ENCODE measurements at places on chromosomes 7 and 10. TPM values are rescaled to one million over a fixed set of nuclear protein-coding genes. Genes with fewer than 3 reads are reported as not detected.

Gene IFIT3
- 2.0 TPM for total RNA-seq

Gene HOXA5
- total RNA-seq = not detected

Gene FOXI2
- total RNA-seq = not detected

Gene CAMK2G
- total RNA-seq = 30.6 TPM

Gene ERVW-1
- not detected for total RNA-seq

Gene SDK1
- 1.6 TPM for total RNA-seq

Gene ZPBP
- total RNA-seq = not detected

Gene SAP25
- 0.79 TPM for total RNA-seq

Gene CUTC
- total RNA-seq = 6.8 TPM

Gene NCAPG2
- 13.4 TPM for total RNA-seq

Gene PIK3CG
- total RNA-seq = not detected

Gene SPDYE1
- not detected for total RNA-seq

Gene ANKRD61
- total RNA-seq = not detected

Gene MARVELD1
- 83.6 TPM for total RNA-seq

Gene DRGX
- not detected for total RNA-seq

Gene ACBD7
- 0.98 TPM for total RNA-seq

Gene PTF1A
- 0.79 TPM for total RNA-seq

Gene PON3
- total RNA-seq = 5.1 TPM

Gene ASB15
- not detected for total RNA-seq

Gene CEP55
- total RNA-seq = 8.4 TPM

Gene PAX4
- not detected for total RNA-seq

Gene RBM20
- total RNA-seq = not detected

Gene SLC18A3
- total RNA-seq = 44.6 TPM

Gene ATP6V1F
- total RNA-seq = 111 TPM

Gene CFAP70
- total RNA-seq = 0.76 TPM

Gene HOGA1
- 0.98 TPM for total RNA-seq

Gene TAC1
- total RNA-seq = not detected

Gene OPN1SW
- total RNA-seq = not detected

Gene EBLN1
- total RNA-seq = not detected

Gene PROSER2
- total RNA-seq = 11.8 TPM

Gene GJD4
- not detected for total RNA-seq

Gene LIPK
- not detected for total RNA-seq

Gene TMEM130
- total RNA-seq = not detected

Gene CCDC172
- total RNA-seq = not detected

Gene CALML3
- not detected for total RNA-seq

Gene TAS2R5
- 2.6 TPM for total RNA-seq

Gene ZNF239
- 4.4 TPM for total RNA-seq

Gene ELMO1
- not detected for total RNA-seq

Gene LRIT2
- total RNA-seq = not detected

Gene SAMD9L
- 0.79 TPM for total RNA-seq

Gene CNTNAP2
- not detected for total RNA-seq

Gene LDB3
- 2.0 TPM for total RNA-seq

Gene DNAH11
- 2.2 TPM for total RNA-seq

Gene ANK3
- 239 TPM for total RNA-seq

Gene FAM25G
- total RNA-seq = 9.0 TPM

Gene CALHM3
- total RNA-seq = 0.39 TPM

Gene PLCE1
- total RNA-seq = under 0.01 TPM

Gene CYP17A1
- not detected for total RNA-seq

Gene FAM221A
- 2.3 TPM for total RNA-seq

Gene SCD
- total RNA-seq = 247 TPM

Gene SPDYE11
- not detected for total RNA-seq

Gene TYSND1
- total RNA-seq = 15.9 TPM

Gene SH2D4B
- total RNA-seq = 0.22 TPM

Gene NXPH1
- not detected for total RNA-seq

Gene DDC
- total RNA-seq = not detected

Gene LGI1
- not detected for total RNA-seq

Gene SUN3
- total RNA-seq = not detected

Gene TAS2R41
- not detected for total RNA-seq

Gene IFIT1
- total RNA-seq = 1.5 TPM
